ENCODE measurements at places on chromosomes 5 and 9. TPM values are rescaled to one million over a fixed set of nuclear protein-coding genes. Genes with fewer than 3 reads are reported as not detected.

AGXT2 gene
- not detected for total RNA-seq

DNA sequence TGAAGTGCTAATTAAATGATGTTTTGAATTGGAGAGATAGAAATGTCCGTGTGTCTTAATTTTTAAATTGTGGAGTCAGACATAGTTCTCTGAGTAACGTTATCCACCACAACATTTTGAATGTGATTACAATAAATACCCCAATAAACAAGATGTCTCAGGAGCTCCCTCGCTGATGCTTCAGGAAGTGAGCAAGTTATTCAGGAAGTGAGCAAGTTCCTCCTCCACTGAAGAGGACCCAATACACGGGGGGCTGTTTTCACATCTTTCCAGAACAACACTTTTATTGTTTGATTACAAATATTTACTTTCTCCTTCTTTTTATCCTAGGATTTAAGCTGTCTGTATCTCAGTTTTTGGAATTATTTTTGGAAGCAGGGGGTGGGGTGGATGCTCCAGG lies 363.8 kb downstream of the LRRC70 start:
- DNase-seq, result no peak

DNA sequence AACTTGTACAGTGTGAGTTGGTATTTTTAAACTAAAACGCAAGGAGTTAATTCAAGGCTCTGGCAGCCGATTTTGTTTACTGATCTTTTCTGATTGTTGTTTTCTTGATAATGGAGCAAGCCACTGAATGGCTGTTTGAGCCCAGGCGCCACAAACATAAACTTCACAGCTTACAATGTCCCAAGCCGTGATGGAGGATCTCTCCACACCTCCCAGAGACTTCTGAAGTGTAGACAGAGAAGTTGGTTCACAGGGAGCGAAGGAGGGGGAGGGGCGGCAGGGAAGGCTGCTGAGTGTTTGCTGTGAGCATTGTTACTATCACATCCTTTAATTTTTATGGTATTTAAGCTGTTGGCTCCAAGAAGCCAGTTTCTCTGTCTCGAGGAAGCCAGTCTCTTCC lies 14.7 kb downstream of the ISL1 start:
- no peak for DNase-seq

MARCOL gene
- not detected for total RNA-seq

GRCh38 chr5:138533973-138534941 lies 8.8 kb downstream of the ETF1 start:
- DNase-seq, result no peak

DNA sequence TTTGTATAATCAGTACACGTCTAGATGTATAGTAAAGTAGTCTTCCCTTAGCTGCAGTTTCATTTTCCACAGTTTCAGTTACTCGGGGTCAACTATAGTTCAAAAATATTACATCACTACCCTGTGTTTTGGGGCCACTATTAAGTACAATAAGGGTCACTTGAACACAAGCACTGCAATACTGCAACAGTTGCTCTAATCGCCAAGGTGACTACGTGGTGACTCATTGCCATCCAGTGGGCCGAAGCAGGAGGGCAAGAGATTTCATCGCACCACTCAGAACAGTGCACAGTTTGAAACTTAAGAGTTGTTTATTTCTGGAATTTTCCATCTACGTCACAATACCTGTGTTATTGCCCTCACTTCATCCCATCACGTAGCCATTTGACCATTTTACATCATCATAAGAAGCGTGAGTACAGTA lies at the start of gene ARL14EPL:
Gene ARL14EPL (plus strand): TSS at position 379 of the 424 bp plus-strand sequence. CDS start 18,994 bp downstream, outside the sequence.
- no peak for DNase-seq

GRCh38 chr5:112004867-112005622 lies 248.1 kb upstream of the NREP start:
- no peak for DNase-seq

DNA sequence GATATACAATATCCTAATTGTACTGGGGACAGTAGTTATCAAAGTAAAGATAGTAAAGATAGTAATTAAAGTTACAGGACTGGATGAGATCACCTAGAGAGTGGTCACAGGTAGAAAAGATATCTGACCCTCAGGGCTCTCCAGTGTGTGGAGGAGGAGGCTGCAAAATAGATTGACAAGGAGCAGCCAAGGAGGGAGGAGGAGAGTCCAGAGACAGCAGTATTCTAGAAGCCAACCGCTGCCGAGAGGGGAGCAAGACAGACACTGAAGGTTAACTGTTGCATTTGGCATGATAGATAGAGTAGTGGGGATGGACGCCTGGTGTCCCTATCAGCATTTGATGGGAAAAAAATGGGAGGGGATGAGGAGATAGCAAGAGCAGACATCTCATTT lies 17.0 kb upstream of the F2RL1 start:
- DNase-seq, result no peak

DNA sequence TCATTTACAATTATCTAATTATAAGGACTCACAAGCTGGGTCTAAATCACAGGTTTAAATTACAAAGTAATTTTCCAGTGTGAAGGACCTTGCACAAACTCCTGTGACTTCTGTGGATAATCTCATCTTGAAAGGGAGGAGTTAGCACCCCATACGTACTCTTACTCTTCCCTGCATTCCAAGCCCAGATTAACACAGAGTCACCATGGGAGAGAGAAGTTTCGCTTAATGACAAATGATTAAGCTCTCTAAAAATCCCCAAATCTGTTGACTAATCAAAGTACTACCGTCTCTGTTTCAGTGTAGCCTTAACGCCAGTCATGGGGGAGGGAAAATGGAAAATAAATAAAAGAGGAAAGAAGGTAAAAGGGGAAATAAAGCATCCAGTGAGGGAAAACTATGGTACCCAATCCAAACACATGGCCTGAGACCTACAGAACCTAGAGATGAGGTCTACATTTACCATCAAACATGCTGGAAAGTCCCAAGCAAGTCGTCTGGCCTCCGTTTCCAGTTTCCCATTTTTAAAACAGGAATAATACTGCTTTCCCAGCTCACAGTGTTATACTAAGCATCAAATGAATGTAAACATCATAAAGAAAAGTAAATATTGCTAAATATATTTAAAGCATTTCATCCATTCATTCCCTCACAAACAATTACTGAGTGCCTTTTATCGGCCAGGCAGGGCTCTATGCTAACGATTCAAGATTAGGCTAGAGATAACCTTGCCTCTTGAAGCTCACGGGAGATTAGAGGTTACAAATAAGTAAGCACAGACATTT lies 63.2 kb downstream of the PCA3 start:
- no peak for DNase-seq

DNA sequence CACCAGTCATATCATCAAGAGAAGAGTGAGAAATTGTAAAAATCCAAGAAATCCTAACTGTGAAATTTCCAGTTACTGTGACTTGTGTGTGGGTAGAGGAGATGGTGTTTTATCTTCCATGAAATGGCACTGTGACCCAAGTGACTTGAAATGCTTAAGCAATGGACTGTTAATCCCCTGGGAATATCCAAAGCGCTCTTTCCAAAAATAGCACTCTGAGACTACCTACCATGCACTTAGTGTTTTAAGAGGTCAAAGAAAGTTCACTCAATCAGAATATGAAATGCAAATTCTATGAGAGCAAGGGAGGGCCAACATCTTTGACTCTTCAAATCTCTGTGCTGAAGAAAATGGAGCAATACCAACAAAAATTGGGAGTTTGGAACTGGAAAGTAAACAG lies 244.0 kb downstream of the GABRB2 start:
- no peak for DNase-seq

GRCh38 chr9:80204054-80204453 lies 632.3 kb downstream of the TLE4 start:
- DNase-seq, result no peak

- DNase-seq, result no peak
These were observed 266.1 kb downstream of the NTRK2 start for GRCh38 chr9:84935528-84936117.

ABHD17B gene
- 18.6 TPM for total RNA-seq

DNA sequence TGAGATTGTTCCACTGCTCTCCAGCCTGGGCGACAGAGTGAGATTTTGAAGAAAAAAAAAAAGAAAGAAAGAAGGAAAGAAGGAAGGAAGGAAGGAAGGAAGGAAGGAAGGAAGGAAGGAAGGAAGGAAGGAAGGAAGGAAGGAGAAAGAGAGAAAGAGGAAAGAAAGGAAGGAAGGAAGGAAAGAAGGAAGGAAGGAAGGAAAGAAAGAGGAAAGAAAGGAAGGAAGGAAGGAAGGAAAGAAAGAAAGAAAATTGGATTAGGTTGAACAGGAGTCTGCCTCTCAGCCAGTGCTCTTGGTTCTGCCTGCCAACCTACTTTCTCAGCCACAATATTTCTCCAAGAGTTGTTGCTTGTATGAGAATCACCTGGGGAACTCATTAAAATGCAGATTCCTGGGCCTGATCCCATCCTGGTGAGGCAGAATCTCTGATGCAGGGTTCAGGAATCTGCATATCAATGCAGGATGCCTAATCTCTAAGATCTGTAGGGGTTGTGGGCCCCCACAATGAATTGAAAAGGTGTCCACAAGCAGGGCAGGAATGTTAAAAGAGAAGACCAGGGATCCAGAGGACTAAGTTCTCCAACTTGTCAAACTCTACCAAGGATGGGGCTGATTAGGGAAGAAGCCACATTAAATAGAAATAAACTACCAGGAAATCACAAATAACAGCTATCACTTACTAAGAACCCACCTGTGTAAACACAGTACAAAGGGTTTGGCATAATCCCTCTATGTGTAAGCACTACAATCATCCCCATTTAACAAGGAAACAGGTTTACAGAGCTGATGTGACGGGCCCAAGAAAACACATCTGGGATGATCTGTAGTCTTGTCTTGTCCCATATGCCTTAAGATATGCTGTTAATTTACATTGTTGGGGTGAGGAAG lies 23.4 kb upstream of the GALNT10 start:
- no peak for DNase-seq

GRCh38 chr9:15189481-15189880 lies 117.5 kb downstream of the TTC39B start:
- no peak for DNase-seq

DNA sequence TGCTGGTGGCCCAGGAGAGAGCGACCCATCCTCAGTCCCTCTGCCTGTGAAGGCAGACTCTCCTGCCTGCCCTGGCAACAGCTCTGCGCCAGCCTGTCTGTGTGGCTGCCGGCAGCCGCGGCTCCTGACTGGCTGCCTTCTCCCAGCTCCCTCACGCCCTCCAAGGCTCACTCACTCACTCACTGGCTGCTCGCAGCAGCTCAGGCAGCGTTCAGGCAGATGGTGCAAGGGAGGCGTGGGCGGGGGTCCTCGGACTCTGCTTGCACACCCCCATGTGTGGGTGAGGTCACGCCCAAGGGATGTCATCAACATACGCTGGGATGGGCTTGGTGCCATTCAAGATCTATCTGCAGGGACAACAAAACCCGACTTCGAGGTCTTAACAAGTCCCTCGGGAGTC lies 66.7 kb downstream of the DAB2IP start:
- DNase-seq, result no peak

TPM2 gene
- total RNA-seq, result 2.0 TPM

CTSV gene
- total RNA-seq, result not detected

DNA sequence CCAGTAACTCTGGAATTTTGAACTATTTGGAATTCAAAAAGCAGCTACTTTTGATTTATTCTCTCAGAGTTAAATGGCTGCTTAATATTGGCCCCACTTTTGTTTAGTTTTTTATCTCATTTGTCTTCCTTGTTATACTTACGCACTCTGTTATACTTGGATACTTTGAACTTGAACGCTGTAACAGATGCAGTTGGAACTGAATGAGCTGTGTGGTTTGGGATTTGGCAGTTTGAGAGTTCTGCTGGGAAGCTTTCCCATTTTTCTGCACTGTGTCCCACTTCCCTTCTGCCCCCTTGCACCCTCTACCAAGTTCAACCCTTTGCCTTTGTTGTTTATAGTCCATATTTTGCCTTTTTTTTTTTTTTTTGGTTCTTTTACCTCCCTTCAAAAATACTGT lies 3.8 kb downstream of the RHOBTB3 start:
- no peak for DNase-seq

- no peak for DNase-seq
These were observed 14.9 kb downstream of the ARHGEF28 start for GRCh38 chr5:73640861-73641320.

DNA sequence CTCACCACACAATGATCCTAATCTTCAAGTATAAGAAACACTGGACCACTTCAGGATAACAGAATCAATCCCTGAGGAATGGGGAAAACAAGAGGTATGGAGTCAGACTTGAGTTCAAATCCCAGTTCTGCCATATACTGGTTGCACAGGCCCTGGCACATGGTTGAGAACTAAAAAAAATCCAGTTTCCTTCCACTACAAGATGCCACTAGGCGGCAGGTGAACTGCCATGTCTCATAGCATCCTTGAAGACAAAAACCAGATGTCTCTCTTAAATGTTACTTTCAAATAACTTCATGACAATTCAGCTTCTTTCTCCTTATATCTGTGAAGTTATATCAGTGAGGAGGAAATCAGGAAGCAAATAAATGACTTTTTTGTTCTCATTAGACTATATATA lies 11.0 kb downstream of the DEPDC1B start:
- DNase-seq, result no peak

- DNase-seq, result no peak
These were observed 157.5 kb upstream of the IER5L start for GRCh38 chr9:129335464-129336129.

DMRTA1 gene
- not detected for total RNA-seq

DNA sequence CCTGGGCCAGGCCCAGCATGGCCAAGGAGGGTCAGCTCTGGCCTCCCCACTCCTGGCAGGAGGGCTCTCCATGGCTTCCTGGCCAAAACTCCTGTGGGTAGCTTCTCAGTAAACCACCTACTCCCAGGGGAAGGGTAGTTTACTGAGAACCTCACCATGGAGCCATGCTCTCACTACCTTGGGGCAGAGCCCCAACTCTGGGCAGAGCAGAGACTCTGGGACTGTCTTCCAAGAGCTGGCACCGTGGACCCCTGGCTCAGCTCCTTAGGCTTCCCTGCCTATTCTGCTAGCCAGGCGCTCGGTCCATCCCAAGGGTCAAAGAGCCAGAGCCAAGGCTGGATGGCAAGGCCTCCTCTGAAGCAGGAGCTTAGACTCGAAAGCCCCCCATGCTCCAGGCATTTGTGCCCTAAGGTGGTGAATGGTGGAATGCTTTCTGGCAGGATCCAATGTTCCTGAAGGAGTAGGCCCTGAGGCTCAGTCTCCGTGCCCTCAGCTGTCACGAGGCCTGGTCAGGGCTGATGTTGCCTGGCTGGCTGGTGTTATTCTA lies 19.6 kb downstream of the TCF7 start:
- DNase-seq, result peak; percentile 13

LCN9 gene
- not detected for total RNA-seq

All from activated B cell treated with CpG ODN at 0.5 μM for 24 hours (primary cell).